Smooth muscle cell of the pulmonary artery (primary cell): ENCODE measurements at places on chromosomes 1 and 21. TPM values are rescaled to one million over a fixed set of nuclear protein-coding genes. Genes with fewer than 3 reads are reported as not detected.

CENPL gene
- 9.5 and 12.5 TPM in 2 replicates for total RNA-seq

KIF26B gene
- total RNA-seq: 18.3 and 27.0 TPM in 2 replicates

GRIK1 gene
- 0.07 TPM in 1 of 2 replicates, not detected in the other for total RNA-seq

RIMKLA gene
- total RNA-seq: under 0.01 and 0.20 TPM in 2 replicates

MNDA gene
- not detected in 2 replicates for total RNA-seq

UHMK1 gene
- total RNA-seq: 61.4 and 63.7 TPM in 2 replicates

KRTAP13-2 gene
- total RNA-seq: not detected in 2 replicates

CC2D1B gene
- 29.5 and 39.4 TPM in 2 replicates for total RNA-seq

FAM110D gene
- not detected in 2 replicates for total RNA-seq

SPRR2G gene
- not detected in 2 replicates for total RNA-seq

OR2M2 gene
- not detected in 2 replicates for total RNA-seq

APOBEC4 gene
- not detected in 2 replicates for total RNA-seq

ACBD3 gene
- 61.8 and 76.7 TPM in 2 replicates for total RNA-seq

THAP3 gene
- 22.1 and 24.6 TPM in 2 replicates for total RNA-seq

RNU1-2 gene
- total RNA-seq: under 0.01 TPM in 2 replicates

LCE2C gene
- total RNA-seq: not detected in 2 replicates

OR2L3 gene
- total RNA-seq: not detected in 2 replicates

ALX3 gene
- not detected in 2 replicates for total RNA-seq

RBM15 gene
- total RNA-seq: 28.2 and 29.8 TPM in 2 replicates

SELE gene
- not detected in 2 replicates for total RNA-seq

OR6K3 gene
- not detected in 2 replicates for total RNA-seq

TPTE gene
- total RNA-seq: not detected in 2 replicates
